NCI-H1694 treated with DMSO at 0.1 percent for 48 hours (cell line): ENCODE measurements at places on chromosomes 6 and 20.

DNA sequence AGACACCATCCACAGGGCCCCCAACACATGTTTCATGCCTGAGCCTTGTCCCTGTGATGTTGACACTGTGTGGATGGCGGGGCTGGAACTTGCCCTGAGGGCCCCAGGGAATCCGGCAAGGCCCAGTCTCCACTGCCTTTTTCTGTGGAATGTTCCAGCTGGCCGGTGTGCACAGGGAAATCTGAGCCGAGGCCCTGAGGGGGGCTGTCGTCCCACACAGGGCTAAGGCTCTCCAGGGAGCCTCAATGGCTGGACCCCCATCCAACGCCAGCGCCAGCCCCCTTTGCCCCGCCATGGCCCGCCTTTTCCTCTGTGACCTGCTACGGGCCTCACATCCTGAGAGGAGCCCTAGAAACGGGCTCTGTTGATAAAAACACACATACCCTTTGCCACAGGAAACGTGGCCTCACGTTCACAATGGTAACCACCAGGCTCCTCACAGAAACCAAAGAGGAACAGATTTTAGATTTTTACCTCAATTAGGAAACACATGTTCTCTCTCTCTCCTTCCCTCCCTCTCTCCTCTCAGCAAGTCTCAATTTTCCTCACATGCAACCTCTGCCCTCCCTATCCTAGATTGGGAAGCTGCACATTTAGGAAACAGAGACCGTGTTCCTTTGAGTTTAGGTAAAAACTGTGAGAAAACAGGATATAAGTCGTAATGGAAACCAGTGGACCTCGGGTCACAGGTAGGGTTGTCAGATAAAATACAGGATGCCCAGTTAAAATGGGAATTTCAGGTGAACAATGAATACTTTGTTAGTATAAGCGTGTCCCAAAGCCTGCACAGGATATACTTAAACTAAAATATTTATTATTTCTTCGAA lies 13.7 kb upstream of the ZNF831 start:
- no peak for DNase-seq

- no peak for DNase-seq
Observed at GRCh38 chr6:170095273-170095981, 195.5 kb downstream of the DLL1 start.

- DNase-seq, result no peak
Observed at GRCh38 chr6:136709429-136709828, 82.8 kb downstream of the MAP3K5 start.

GRCh38 chr6:26331218-26332073 lies 33.6 kb upstream of the BTN3A2 start:
- DNase-seq, result peak; percentile 60

GRCh38 chr6:121590438-121590837 lies 155.0 kb downstream of the GJA1 start:
- DNase-seq, result no peak

DNA sequence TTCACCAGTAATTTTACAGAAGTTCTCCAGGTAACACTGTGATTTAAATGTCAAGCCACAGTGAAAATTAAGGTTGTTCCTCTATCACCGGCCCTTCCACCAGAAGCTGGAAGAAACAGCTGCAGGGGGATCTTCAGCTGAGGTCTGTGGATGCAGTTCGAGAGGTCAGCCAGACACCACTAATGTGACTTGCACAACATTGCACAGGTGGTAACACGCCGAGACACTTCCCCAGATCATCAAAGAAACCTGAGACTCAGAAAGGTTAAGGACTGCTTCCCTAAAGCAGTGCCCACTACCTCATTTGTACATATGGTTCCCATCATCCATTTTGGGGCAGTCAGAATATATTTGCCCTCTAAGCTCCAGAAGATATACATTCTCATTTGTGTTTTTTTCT lies 8.1 kb upstream of the SERPINB9 start:
- DNase-seq, result no peak

DNA sequence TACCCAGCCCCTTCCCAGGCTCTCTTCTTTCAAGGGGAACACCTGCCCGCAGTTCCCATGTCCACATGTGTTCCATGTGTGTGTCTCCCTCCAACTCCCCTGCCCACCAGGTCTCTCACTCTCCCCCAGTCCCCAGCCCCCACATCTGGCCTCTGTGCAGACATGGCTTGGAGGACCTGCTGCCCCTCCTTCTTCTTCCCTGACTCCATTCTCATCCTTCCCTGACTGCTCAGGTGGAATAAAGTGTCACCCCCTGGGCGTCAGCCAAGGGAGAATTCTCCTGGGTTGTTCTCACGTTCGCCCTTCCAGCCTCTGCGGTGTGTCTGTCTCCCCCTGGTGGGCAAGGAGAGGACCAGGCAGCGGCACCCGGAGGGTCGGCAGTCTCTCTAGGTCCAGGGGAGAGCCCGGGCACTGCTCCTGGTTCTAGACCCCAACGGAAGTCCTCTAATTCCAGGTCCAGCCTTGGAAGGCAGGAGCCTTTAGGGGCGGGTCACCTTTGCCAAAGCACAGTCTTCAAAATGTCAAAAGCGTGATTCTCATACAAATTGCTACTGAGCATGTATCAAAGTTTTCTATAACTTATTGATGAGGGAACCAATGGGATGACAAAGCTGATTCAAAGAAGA lies 50.5 kb downstream of the EBF4 start:
- peak; percentile 40 for DNase-seq

- peak; percentile 60 for DNase-seq
Observed at GRCh38 chr6:100257793-100258395, 206.8 kb downstream of the SIM1 start.
